ENCODE measurements at places on chromosomes 11 and 22.

- DNase-seq: no peak
Measured at GRCh38 chr11:69922596-69923111, 103.4 kb upstream of the FGF3 start.

- DNase-seq: peak; percentile 31
Measured at GRCh38 chr11:19879307-19880087, 166.9 kb downstream of the NAV2 start.

DNA sequence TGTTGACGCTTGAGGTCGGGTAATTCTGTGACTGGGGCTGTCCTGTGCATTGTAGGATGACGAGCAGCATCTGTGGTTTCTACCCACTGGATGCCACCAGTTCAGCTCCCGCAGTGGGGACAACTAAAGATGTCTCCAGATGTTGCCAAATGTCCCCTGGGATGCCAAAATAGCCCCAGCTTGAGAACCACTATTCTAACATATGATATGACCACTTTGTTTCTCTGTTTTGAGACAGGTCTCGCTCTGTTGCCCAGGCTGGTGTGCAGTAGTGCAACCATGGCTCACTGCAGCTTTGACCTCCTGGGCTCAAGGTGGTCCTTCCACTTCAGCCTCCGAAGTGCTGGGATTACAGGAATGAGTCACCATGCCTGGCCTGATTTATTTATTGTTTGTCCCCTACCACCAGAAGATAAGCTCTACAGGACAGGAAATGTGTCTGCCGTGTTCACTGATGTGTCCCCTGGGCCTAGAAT is 4.4 kb upstream of the MEN1 start:
- DNase-seq: no peak

GRCh38 chr11:115869780-115870431 is 365.7 kb upstream of the CADM1 start:
- no peak for DNase-seq

GRCh38 chr11:1399386-1400316 is 9.9 kb downstream of the BRSK2 start:
- no peak for DNase-seq

GRCh38 chr11:66017321-66017720 is 5.5 kb downstream of the CST6 start:
- no peak for DNase-seq

DNA sequence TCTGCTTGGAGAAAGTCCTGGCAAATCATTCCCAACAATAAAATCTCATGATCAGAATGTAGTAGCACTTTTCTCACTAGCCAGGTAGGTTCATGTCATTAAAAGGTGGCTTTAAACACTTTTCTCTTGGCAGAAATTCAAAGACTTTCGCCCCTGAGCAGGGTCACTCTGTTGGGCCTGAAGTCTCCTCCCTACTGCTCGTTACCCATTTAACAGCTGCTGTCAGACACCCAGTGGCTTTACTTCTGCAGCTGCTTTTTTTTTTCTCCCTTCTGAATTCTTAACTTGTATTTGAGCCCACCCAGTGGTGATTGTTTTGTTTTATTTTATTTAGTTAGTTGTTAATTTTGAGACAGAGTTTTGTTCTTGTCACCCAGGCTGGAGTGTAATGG is 25.0 kb downstream of the ARHGAP8 start:
- no peak for DNase-seq

DNA sequence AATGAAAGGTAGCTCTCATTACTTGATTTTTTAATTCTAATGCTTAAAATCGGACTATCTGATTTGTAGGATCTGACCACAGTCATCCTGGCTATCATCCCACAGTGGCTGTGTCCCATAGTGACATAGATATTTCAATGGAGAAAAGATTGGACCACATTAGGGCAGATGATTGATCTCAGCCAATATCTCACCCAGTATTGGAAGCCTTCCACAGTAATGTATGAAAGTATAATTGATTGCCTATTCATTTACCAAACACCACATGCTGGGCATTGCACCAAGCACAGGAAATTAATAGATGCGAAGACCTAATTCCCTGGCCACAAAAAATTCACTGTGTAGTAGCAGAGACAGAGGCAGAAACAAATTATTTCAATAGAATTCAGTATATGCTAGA is 37.6 kb downstream of the FZD4 start:
- no peak for DNase-seq

- DNase-seq: no peak
Measured at GRCh38 chr11:84249344-84250135, 963.4 kb upstream of the CCDC90B start.

DNA sequence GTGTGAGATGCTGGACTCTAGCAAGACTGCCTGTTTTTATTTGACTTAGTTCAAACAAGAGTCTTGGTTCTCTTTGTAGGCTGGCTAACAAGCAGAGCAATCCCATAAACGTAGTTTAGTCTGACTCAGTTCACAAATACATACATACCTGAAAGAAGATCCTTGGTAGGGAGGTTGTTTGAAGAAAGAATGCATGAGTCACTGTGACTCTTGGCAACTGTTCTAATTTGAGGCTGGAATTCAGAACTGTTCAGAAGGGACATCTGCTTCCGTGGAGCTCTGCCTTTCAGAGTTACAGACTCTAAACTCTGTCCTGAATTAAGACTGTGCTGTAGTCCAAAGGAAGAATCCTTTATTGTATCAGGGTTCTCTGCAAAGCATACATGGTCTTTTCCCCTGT is 32.2 kb downstream of the C2CD3 start:
- peak; percentile 66 for DNase-seq

GRCh38 chr11:96193745-96194443 is 149.1 kb downstream of the MAML2 start:
- DNase-seq: no peak

GRCh38 chr11:31788085-31788484 is 23.0 kb downstream of the PAX6 start:
- no peak for DNase-seq

DNA sequence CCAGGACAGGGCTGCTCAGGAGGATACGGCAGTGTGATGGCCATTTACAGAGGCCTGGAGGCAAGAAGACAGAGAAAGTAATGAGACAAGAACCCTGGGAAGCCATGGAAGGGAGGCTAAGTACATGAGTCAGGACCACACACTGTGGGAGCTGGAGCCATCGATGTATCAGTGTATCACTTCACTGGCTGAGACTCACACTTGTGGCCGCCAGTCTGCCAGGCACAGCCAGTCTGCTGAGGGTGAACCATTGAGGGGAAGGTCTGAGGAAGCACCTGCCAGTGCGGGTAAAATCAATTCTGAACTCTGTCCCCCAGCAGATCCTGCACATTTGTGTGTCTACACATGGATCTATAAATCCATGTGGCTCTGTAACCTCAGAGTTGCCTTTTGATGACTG is 195.6 kb downstream of the GRIK4 start:
- no peak for DNase-seq

GRCh38 chr11:120918257-120918656 is 105.6 kb upstream of the TBCEL start:
- no peak for DNase-seq

DNA sequence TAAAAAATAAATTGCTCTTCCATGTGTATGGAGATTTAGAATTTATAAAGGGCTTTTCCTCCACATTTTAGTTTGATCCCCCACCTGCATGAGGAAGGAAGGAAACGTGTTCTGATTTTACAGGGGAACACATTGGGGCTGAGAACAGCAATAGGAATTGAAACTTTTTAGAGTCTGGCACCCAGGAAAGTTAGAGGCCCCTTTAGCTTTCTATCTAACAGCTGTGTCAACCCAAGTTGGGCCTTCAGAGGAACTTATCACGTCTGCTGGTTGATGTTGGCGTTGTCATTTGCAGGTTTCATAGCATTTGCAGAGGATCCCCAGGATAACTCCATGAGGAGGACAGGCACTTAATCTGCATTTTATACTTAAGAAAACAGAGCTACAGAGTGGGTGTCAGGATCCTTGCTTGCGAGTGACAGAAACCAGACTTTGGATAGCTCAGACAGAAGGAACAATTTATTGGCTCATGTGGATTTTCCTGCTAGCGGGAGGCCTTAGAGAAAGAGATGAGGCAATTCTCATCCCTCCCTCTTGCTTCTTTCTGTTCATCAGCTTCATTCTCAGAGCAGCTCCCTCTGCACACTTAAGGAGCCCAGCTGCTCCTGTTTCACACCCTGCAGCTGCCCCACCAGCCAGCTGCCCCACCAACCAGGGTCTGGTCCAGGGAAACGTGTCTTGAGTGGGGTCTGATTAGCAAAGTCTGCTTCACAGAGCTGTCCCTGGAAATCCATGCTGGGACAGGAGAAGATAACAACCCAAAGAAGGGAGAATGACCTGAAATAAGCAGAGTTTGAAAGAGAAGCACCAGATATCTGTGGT is 92.5 kb upstream of the OR4B1 start:
- DNase-seq: no peak

DNA sequence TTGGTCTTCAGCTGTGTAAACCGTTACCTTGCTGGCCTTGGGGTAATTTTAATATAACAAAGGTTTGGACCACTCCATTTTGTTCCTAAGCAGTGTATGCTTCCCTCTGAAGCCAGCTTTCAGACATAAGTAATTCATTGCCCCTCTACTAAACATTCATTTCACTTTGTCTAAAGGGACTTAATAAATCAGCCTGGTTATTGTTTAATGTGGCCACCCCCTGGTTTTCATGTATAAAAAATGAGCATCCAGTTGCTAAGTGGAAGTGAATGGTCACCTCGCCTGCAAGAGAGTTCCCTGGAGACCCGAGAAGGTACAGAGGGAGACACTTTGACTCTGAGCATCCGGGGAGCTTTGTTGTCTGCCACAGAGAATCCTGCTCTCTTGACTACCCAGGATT is 3.9 kb downstream of the ABTB2 start:
- no peak for DNase-seq

DNA sequence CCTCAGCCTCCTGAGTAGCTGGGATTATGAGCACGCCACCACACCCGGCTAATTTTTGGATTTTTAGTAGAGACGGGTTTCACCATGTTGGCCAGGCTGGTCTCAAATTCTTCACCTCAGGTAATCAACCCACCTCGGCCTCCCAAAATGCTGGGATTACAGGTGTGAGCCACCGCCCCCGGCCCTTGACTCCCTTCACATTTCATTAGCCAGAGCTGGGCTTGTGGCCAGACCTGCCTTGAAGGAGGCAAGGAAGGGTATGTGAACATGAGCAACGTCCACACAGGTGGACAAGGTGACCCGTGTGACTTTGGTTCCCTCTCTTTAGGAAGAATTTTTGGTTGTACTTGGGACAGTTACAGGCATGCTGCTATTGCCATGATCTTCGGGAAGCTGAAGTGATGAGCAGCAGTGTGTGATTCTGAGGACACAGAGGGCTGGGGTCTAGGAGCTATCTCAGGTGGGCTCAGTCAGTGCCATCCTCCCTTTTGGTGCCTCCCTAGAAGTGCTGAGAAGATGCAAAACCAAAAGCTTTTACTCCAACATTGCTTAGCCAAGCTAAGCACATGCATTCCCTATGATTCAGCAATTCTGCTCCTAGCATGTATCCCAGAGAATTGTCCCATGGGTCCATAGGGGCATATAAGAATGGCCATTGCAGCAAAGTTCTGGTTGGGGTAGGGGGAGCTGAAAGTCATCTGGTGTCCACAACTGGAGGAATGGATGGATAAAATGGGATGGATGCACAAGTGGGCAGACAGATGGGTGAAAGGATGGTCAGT is 6.1 kb downstream of the AP5B1 start:
- no peak for DNase-seq

DNA sequence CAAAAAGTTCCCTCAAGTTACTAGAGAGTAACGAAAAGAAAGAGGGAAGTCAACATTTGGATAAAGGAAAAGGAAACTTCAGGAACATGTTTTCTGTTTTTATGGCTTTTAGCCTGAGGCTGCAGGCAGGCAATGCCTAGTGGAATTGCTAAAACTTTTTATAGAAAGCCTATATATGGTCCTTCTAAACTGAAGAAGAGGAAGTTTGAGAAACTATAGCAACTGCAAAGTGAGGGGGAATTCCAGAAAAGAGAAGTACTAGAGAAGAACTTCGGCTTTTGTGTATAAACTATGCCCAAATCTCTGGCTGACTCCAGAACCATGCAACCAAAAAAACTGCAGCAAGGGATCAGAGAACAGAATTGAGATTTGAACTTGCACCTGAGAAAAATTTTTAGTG is 74.3 kb upstream of the ARHGAP42 start:
- peak; percentile 68 for DNase-seq

GRCh38 chr22:33599596-33599995 is 320.7 kb downstream of the LARGE1 start:
- DNase-seq: no peak

GRCh38 chr11:75632450-75632849 is 36.4 kb downstream of the MAP6 start:
- no peak for DNase-seq

DNA sequence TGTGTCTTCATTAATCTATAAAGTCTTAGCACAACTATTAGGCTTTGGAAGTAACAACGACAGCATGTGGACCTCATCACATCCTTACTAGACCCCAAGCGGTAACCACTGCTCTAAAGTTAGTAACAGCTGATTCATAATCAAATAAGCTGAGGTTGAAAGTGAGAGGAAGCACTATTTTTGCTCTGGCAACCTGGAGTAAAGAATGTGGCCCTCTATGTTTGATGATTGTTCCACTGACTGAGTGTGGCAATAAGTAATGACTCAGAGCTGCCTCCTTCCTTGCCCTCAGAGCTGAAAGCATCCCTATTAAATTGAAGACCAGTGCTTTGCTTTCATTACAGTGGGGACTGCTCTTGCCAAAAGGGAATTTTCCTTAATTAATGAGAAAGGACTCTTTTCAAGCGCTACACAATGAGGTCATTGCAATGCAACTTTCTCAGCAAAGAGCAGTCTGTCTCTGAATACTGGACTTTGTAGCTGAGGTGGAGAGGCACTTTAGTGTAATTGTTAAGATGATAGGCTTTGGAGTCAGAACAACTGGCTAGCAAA is 906.1 kb upstream of the RAG2 start:
- DNase-seq: peak; percentile 56

DNA sequence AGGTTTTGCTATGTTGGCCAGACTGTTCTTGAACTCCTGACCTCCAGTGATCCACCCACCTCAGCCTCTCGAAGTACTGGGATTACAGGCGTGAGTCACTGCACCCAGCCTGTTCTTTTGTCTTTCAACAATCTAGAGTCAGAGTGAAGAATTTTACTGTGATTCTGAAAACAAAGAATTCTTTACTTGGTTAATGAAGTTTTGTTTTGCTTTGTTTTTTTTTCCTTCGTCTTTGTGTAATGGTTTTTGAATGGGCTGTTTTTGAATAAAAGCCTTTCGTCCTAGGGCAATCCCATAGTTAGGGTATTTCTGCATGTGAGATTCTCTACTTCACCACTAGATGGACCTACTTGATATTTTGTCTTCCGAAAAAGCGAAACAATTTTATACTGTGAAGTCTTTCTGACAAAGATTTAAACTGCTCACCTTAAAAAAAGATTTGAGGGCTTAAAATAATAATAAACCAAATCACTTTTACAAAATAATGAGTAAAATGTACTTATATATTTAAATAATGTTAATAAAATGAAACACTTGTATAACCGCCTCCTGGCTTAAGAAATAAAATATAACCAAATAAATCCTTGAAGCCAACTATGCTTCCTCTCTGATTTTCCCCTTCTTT is 43.4 kb upstream of the SC5D start:
- DNase-seq: peak; percentile 67

DNA sequence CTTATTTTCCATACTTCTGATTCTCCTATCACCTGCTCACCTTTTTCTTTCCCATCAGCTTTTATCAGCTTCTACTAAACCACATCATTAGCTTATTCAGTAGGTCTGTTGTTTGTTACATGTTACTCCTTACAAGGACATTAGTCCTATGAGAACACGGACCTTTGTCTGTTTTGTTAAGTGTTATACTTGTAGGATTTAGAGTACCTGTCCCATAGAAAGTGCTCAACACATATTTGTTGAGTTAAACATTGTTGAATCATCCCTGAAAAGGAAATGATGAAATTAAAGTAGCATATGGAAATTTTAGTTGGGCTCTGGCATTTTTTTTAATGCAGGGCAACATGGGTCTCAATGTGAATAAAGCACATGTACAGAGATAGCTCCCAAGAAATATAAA is 222.1 kb upstream of the CARD18 start:
- DNase-seq: no peak

All from pons (tissue), 1 donor.